NAMALWA (cell line): ENCODE measurements at places on chromosomes 3 and 15.

GRCh38 chr3:34323517-34323916, 525.1 kb downstream of the PDCD6IP start:
- DNase-seq = no peak

- DNase-seq = no peak
Measured at GRCh38 chr3:89521328-89521727, 413.9 kb downstream of the EPHA3 start.

DNA sequence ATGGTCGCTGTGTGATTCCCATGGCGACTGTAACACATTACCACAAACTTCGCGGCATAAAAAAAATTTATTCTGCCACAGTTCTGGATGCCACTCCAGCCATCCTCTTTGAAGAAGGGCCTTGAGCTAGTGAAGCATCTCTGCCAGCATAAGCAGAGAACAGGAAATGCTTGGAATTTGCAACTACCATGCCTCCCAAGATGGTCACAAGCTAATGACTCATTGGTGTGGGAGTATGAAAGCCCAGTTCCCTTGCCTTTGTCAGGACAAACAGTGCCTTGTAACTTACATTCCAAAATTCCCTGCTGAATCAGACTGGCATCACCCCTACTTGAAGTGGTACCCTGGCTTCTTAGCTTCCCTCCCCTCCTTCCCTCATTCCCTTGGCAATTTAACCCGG, 129.7 kb downstream of the PROS1 start:
- no peak for DNase-seq

GRCh38 chr3:111311709-111312235, 230.2 kb upstream of the CD96 start:
- no peak for DNase-seq

DNA sequence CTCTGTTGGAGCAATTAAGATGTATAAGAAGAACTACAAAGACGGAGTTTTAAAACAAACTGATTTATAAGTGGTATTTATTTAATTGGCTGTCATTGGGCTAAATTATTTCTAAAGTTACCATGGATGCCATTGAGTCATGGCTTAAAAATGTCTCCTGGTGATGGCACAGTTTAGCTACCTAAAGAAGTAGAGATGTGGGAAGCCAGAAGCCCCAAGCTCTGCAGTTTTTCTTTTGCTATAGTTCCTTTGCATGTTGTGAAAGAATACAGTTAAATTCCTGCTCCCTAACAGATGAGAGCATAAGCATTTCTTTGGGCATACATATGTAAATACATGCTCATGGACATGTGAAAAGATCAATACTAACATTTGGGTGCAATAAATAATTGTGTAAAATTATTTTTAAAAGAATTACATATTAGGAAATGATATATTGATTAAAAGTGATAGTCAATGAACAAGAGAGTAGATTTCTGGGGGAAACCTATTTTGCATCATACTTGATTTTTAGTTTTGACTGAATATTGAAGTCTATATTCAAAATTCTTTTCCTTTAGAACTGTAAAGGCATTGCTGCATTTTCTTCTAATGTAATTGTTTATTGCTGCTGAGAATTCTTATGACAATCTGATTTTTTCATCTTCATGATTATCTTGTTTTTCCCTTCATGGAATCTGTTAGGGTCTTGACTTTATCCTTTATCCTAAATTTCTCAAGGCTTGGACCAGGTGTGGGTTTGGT, 2.1 kb downstream of the OPA1 start:
- no peak for DNase-seq

DNA sequence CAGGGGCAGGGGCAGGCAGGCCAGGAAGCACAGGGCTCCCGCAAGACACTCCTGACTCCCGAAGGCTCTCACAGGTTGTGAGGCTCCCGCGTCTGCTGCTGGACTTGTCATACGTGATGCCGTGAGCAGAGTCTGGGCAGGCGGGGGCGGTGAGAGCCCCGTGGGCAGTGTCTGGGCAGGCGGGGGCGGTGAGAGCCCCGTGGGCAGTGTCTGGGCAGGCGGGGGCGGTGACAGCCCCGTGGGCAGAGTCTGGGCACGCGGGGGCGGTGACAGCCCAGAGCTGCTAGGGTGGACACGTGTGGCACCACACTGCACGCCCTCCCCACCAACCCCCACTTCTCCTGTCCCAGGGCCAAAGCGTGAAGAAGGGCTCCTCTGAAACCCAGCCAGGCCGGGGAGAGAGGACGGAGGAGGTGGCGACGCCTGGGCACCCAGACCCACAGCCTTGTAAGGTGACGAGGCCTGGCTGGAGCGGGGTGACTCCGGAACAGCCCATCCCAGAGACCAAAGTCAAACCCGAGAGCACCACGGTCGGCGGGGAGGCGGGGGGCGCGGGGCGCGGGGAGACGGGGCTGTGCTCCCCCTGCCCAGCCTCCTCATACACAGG, 35.0 kb downstream of the TNK2 start:
- DNase-seq = no peak

GRCh38 chr15:60583946-60584345, 105.0 kb upstream of the ICE2 start:
- no peak for DNase-seq

DNA sequence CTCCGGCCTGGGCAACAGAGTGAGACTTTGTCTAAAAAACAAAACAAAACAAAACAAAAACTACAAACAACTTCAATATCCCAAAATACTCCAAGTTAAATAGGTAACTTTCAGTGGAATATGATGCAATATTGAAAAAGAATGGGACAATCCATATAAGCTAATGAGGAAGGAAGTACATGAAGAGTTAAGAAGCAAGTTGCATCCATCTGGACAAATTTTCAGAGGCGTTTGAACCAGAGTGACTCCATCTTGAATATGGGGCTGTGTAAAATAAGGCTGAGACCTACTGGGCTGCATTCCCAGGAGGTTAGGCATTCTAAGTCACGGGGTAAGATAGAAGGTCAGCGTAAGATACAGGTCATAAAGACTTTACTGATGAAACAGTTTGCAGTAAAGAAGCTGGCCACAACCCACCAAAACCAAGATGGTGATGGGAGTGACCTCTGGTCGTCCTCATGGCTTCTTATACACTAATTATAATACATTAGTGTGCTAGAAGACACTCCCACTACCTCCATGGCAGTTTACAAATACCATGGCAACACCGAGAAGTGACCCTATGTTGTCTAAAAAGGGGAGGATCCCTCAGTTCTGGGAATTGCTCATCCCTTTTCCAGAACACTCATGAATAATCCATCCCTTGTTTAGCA, 58.1 kb upstream of the LCTL start:
- DNase-seq = no peak

GRCh38 chr3:28022916-28023315, 218.5 kb upstream of the CMC1 start:
- no peak for DNase-seq

DNA sequence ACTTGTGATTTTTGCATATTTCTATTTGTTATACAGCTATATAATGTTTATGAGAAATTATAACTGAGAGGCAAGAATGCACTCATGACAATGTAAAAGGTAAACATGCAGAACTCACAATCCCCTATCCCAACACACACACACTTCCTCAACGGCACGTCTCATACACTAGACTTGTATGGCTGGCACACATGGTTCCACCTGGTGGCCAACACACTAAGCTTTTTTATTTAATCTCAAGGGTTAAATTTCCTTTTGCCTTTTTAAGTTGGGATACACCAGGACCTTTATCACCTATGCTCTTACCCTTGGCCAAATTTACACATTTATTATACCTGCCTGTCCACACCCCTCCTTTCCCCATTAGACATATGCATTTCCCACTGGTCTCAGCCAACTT, 88.6 kb upstream of the PSMD6 start:
- DNase-seq = no peak

DNA sequence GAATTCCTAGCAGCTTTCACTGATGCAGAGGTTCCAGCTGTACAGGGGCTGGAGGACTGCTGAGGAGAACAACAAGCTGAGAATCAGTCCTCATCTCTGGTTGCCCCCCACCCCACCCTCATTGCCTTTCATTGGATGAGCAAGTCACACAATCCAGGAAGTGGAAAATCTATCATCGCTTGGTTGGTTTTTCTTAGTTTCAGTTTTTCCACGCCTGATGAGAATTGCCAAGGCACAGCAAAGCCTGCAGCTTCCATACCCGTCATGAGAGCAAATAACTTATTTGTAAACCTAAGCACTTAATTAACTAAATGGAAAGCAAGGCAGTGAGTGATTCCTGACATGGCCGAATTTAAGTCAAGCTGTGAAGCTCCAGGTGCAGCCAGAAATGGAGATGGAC, 21.4 kb upstream of the LIPC start:
- peak; percentile 62 for DNase-seq

DNA sequence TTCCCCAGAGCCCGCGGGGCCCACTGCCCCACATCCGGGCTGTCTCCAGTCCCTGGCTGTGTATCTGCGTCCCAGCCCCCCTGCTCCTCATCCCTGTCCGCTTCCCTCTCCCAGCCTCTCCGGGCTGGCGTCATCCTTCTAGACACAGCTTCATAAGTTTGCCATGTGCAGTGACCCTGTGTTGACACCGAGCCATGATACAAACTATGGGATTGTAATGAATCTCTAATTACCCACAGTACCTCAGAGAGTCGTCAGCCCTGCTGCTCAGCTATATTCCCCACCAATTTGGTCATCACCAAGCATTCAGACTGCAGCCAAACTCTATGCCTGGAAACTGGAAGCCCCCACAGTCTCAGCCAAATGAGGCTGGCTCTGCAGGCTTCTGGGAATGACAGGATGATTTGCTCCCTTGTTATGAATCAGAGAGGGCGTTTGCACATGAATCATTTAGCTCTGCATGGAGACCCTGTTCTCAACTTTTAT, 466.1 kb upstream of the ATP11B start:
- no peak for DNase-seq

GRCh38 chr3:110393941-110394340, 677.7 kb upstream of the NECTIN3 start:
- no peak for DNase-seq
